ENCODE measurements at places on chromosomes 5 and 9. TPM values are rescaled to one million over a fixed set of nuclear protein-coding genes. Genes with fewer than 3 reads are reported as not detected.

The C6 gene
- total RNA-seq, result 26.9 TPM

The ABO gene
- total RNA-seq, result not detected

The SCGB3A2 gene
- total RNA-seq, result not detected

The SPRY4 gene
- total RNA-seq, result 42.0 TPM

The SGCD gene
- 3.4 TPM for total RNA-seq

The SLCO4C1 gene
- under 0.01 TPM for total RNA-seq

The TEK gene
- total RNA-seq, result 10.5 TPM

The DCP2 gene
- 17.7 TPM for total RNA-seq

The CER1 gene
- not detected for total RNA-seq

The MEIKIN gene
- not detected for total RNA-seq

Measured in cardiac atrium fibroblast (primary cell).